Activated naive CD4-positive, alpha-beta T cell treated with anti-CD3 and anti-CD28 coated beads for 36 hours (primary cell): ENCODE measurements at places on chromosomes 7 and 10. TPM values are rescaled to one million over a fixed set of nuclear protein-coding genes. Genes with fewer than 3 reads are reported as not detected.

DNA sequence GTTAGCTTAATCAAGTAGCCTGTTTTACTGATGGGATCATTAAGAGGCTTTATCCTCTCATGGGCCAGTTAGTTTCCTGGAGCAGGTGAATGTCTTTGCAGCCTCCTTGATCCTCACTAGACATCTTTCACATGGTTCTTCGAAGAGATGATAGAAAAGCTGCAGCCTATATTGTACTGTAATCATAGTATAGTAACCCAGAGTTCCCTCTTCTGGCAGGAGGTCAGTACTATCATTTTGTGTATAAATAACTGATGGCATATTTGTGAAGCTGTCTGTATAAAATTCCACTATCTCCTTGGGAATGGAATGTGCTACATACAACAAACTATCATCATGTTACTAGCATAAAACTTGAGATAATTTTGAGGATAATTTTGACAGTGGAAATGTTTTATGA is 123.8 kb upstream of the PRPS1L1 start:
- no peak for DNase-seq

GRCh38 chr10:60162631-60163030 is 227.0 kb downstream of the ANK3 start:
- DNase-seq, result no peak

DNA sequence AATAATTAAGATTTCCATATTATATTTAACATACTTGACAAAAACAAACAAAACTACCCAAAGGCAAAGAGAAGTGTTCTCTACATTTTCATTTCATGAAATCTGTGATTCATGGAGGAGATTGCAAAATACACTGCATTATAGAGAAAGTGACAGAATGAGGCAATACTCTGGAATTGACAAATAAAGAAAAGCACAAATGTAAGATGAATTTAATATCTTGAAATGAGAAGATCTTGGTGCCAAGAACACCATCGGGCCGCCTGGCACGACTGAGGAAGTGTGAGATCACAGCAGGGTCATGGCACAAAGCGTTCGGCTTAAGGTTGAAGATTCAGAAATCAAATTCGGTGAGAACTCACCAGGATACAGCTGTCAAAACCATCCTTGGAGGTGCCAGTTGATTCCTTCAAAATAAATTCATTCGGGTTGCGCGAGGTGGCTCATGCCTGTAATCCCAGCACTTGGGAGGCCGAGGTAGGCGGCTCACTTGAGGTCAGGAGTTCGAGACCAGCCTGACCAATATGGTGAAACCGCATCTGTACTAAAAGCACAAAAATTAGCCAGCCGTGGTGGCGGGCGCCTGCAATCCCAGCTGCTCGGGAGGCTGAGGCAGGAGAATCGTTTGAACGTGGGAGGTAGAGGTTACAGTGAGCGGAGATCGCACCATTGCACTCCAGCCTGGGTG is 174.0 kb upstream of the PFKP start:
- no peak for DNase-seq

- no peak for DNase-seq
Observed at GRCh38 chr7:87506246-87507180, 31.0 kb upstream of the ABCB4 start.

DNA sequence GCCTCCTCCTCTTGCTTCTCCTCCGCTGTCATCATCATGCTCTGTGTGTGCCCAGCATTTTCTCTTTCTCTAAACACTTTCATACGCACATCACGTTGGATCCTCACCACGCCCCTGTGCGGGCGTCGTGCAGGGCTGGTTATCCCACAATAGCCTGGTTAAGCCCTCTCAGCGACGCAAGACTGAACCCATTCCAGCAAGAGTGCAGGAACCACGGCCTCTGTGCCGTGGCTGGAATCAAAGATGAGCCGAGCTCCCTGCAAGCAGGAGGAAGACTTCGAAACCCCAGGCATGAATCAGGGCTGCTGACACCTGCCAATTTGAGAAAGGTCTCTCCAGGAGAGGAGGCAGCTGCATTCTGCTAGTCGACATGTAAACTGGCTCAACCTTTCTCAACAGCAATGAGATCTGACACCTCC is 74.8 kb upstream of the FOXK1 start:
- no peak for DNase-seq

GRCh38 chr7:4222676-4223075 is 459.4 kb upstream of the FOXK1 start:
- no peak for DNase-seq

GRCh38 chr10:108254089-108254488 is 1089.6 kb upstream of the SORCS1 start:
- no peak for DNase-seq

Gene DNA2
- 50.2 TPM for total RNA-seq

Gene ACBD7
- total RNA-seq, result 0.72 TPM

Gene STEAP2
- total RNA-seq, result not detected

Gene CCDC172
- not detected for total RNA-seq

Gene PHYHIPL
- total RNA-seq, result not detected
